Nucleus accumbens (tissue), 56 donors: ENCODE measurements at places on chromosomes 16 and 17.

- DNase-seq = no peak
Observed at GRCh38 chr17:17506893-17507464, 10.8 kb upstream of the RASD1 start.

GRCh38 chr17:43722269-43722619, 36.3 kb downstream of the SOST start:
- DNase-seq = no peak

DNA sequence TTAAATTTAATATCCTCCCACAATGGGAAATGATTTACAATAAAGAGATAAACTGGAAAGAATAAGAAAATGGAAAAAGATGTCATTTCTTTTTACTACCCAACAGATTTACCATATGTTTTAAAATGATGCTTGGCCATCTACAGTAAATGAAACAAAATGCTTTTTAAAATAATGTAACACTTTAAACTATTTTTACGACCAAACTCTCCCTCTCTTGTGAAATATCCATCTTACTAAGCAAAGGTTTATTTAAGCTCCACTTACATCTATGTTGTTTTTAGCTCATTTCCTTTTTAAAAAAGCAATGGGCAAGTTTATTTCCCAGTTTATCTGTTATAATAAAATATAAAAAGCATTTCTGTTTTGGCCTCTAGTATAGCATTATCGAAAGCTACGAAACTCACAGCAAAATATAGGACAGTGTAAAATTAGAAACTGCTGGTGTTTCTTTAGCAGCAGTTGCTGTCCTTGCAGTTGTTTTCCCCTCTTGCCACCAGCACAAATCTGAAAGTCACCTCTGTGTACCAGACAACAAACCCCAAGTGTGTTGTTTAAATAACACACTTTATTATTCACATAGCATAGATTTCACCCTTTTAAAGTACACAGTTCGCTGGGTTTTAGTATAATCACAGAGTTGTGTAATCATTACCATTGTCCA, 195.1 kb downstream of the CDRT15L2 start:
- no peak for DNase-seq

DNA sequence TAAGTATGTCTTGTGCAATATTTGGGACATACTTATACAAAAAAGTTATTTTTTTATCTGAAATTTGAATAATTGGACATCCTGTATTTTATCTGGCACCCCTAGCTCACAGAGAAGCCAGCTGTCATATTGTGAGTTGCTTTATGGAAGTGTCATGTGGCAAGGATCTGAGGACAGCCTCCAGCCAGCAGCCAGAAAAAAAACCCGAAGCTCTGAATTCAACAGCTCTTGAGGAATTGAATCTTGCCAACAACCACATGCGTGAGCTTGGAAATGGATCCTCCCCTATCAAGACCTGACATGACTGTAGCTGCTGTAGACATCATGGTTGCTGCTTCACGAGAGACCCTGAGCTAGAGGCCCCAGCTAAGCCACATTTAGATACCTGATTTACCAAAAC, 187.2 kb upstream of the SHISA6 start:
- DNase-seq = no peak

DNA sequence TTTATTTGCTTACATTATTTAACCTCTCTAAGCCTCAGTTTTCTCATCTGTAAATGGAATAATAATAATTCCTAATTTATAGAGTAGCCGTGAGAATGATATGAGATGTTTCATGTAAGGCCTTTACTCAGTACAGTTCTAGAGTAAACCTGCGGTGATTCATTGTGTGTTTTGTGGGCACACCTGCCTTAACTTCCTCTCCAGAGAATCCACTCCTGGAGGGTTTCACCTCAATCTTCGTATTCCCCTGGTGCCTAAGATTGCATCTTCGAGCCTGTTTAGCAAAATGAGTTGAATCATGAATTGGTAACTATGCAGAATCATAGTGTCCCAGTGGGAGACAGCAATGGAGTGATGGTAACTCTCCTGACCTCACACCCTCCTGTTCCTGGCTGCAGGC, 52.3 kb downstream of the DNAH2 start:
- DNase-seq = no peak

DNA sequence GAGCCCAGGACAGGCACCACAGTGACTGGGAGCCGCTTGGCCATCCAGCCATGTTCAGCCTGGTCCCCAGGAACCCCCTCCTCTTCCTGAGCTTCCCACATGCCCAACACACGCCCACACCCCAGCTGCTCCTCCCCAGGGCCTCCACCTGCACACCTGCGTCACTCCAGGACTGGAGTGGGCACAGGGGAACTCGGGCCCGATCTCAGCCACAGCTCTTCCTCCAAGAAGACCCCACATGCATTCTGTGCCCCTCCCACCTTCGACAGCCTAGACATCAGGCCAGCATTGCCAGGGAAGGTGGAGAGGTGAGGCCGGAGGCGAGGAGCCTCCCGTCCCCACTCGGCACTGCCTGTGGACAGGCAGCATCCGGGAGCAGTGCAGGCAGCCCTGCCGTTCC, 6.0 kb upstream of the VASN start:
- DNase-seq = no peak

- DNase-seq = no peak
Observed at GRCh38 chr16:1392826-1393225, 21.7 kb downstream of the UNKL start.

- no peak for DNase-seq
Observed at GRCh38 chr16:71254832-71255525, 24.5 kb upstream of the HYDIN start.

DNA sequence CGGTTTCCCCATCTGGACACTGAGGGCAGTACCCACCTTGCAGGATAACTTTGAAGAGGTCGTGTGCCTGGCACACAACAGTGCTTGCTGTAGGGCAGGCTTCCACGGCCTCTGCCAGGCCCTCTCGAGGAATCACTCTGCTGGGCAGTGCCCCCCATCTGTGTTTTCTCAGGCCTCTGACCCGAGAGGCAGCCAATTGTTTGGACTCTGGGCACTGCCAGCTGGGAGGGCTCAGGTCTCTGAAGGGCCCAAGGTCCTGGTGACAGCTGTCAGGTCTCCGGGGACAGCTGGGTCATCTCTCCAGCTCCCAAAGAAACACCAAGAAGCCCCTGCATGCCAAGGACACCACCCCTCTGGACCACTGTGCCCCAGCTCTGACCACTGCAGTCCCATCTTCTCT, 1.0 kb upstream of the RAB26 start:
- DNase-seq = no peak

DNA sequence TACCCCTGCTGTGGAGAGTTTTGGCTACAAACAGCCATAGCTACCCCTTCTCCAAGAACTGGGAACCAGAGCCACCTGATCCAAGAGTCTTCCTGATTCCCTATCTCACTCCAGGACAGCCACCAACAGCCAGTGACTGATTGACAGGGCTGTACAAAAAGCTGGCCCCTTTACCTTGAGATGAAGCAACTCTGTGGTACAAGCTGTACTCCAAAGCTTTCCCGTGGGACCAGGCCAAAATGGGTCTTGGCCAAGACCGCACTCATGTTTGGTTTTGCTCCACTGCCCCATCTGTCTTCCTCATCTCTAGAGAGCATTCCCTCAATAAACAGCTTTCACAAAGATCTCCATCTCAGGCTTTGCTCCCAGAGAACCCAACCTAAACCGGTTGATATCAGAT, 43.6 kb downstream of the RNF157 start:
- DNase-seq = no peak

GRCh38 chr17:35170968-35171771, 23.0 kb downstream of the SLC35G3 start:
- no peak for DNase-seq

GRCh38 chr16:47461598-47462266, 601 bp downstream of the PHKB start:
- peak; percentile 59 for DNase-seq

DNA sequence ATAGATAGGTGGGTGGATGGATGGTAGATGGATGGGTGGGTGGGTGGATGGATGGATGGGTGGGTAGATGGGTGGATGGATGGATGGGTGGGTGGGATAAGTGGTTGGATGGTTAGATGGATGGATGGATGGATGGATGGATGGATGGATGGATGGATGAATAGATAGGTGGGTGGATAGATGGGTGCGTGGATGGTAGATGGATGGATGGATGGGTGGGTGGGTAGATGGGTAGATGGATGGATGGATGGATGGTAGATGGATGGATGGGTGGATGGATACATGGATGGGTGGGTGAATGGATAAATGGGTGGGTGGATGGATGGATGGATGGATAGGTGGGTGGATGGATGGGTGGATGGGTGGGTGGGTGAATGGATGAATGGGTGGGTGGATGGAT, 50.0 kb upstream of the FASN start:
- no peak for DNase-seq

DNA sequence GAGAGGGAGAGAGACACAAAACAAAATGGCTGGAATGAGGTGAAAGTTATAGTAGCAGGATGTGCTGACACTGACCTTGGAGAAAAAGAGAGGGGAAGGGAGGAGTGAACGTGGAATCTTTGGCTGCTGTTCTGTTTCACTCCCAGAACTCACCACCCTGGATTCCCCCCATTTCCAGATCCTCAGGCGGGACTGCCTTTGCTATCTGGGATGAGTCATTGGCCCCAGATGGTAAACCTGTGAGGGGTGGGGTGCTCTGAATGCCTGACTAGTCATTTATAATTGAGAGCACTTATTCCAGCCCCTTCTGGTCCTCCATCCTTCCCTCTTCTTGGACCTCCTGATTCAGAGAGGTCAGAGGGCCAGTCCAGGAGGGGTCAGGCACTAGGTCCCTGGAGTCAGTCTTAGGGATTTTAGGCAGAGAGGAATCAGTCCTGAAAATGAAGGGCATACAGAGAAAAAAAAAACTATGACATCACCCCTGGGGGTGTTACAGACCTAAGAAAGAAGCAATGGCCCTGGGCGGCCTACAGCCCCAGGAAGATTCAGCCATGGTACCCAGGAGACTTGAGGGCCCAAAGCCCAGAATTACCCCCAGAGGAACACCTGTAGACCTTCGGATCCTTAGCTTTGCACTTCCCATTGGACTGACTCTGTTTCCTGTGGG, 2.2 kb upstream of the ZG16 start:
- DNase-seq = no peak

- DNase-seq = no peak
Observed at GRCh38 chr17:75555679-75556153, 30.2 kb downstream of the LLGL2 start.
